Skeletal muscle cell (primary cell): ENCODE measurements at places on chromosomes 3 and 15.

DNA sequence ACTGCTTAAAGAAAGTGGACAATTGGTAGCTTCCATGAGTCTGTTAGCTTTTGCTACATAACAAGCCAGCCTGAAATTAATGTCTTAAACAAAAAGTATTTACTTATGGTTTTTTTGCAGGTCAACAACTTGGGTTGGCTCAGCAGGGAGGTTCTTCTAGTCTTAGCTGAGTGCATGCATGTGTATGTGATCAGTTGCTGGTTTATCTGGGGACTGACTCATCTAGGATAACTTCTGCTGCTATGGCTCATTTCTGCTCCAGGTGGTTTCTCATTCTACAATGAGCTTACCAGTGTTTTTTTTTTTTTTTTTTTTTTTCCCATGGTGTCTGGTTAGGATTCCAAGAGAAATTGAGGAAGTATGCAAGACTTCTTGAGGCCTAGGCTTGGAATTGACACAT, 244.7 kb downstream of the NSUN3 start:
- no peak for DNase-seq

GRCh38 chr3:38549486-38549885, 53.3 kb downstream of the EXOG start:
- no peak for DNase-seq

DNA sequence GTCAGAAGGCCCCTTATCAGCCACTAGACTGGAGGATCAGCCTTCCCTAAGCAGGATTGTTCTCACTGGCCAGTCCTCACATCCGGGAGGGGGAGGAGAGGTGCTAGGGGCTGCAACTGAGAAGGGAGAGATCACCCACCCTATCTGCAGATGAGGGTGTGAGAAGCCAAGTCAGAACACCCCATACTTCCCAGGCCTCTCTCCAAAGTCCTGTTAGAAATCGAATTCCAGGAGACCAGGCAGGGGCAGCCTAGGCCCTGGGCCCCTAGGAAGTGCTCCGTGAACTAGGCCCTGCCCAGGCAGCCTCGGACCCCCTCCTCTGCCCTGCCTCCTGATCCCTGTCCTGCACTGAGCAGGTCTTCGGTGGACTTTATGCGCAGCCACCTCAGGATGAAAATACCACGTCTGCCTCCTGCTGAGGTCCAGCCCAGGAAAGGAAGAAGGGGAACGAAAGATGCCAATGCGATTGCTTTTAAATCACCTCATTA, 933 bp downstream of the DZIP1L start:
- no peak for DNase-seq

DNA sequence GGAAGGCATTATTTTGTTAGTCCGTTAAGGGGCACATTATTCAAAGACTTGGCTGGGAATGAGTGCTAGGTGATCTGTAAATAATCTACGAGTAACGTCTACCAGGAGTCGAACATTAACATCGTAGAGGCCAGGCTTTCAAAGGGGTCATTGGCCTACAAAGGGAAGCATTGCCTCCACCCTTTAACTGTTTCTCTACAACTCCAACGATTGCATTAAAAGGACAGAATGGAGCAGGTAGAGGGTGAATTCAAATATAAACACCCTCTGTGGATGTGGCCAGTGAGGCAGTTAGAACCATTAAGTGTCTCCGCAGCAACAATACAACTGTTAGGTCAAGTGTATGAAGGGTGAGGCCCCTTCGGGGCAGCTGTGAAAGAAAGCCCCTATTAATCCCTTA, 126.0 kb upstream of the LMOD3 start:
- no peak for DNase-seq

GRCh38 chr15:95684126-95684525, 646.4 kb upstream of the NR2F2 start:
- DNase-seq = no peak

- DNase-seq = no peak
Measured at GRCh38 chr15:57138349-57138788, 219.9 kb downstream of the TCF12 start.

DNA sequence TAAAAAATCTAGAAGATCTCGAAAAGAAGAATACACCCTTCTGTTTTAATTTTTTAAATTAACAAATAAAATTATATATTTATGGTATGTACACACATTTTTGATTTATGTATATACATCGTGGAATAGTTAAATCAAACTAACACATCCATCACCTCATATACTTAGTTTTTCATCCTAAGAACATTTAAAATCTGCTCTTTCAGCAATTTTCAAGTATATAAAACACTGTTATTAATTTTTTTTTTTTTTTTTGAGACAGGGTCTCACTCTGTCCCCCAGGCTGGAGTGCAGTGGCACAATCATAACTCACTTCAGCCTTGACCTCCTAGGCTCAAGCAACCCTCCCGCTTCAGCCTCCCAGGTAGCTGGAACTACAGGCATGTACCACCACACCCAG, 32.8 kb upstream of the ACAP2 start:
- no peak for DNase-seq

GRCh38 chr3:54307566-54308180, 185.3 kb downstream of the CACNA2D3 start:
- no peak for DNase-seq

DNA sequence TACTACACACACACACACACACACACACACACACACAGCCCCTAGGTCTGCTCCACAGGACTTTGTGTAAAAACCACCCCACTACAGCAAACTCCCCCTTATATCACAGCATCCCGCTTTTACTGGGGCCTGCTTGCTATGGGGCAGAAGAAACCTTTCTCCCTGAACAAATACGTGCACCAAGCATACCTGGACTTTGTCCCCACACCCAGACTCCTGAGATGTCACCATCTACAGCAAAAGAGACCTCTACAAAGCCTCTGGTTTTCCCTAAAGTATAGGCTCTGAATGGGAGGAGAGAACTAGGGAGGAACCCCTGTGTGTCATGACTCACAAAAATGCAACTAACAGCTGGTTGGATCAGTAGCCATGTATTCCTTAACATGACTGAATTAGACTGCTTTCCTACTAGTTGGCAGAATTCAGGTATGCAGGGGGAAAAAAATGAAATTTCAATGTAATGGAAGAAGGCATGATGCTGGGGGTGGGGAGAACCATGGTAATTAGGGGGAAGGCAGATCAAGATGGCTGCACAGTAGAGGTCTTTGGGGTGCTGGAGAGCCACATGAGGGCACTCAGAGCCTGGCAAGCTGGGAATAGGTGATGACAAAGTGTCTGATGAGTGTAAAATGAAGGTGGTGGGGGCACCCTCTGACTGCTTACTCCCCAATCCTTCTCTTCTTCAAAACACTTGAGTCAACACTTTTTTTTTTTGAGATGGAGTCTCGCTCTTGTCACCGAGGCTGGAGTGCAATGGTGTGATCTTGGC, 45.9 kb downstream of the DAPK2 start:
- DNase-seq = no peak

- no peak for DNase-seq
Measured at GRCh38 chr3:169641167-169641566, 22.3 kb downstream of the MECOM start.

GRCh38 chr3:13524979-13525669, 23.8 kb upstream of the FBLN2 start:
- no peak for DNase-seq

DNA sequence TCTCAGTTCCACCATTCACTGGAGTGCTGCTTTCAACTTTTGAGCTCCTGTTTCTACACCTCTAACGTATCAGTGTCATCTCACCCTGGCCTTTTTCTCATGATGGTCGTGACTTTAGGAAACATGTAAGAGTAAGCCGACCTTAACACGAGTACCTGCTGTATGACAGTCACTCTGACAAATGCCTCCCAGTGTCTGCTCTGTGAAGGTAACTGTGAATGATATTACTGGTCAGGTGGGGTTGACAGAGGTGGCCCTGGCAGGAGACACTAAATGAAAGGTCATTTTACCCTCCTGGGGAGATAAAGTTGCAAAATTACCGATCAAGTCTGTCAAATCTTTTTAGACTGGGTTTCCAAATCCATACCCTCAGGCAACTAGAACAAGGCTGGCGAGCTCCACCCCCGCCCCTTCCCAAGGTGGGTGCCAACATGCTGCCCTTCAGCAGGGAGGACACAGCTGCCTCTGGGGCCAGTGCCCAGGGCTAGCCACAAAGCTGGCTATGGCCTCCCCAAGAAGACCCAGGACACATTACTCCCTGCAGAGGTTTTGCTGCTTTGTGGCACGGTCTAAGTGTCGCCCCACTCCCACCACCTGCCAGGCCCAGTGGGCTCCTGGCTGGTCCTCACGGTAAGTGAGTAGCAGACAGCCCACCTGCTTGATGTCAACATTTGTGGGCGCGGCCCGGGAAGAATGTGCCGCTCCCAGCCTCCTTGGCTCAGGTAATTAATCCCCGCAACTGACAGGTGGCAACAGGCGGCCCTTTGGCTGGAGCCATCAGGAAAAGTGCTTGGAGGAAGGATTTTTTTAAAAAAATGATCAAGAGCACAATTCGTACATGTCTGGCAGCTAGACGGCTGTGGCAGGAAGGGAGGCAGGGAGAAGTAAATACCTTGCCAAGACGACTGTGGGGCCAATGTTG, 211.8 kb downstream of the TP63 start:
- no peak for DNase-seq

- DNase-seq = no peak
Measured at GRCh38 chr3:14988988-14989394, 41.6 kb downstream of the NR2C2 start.

GRCh38 chr3:45599424-45599886, 4.9 kb downstream of the LIMD1 start:
- DNase-seq = no peak

- no peak for DNase-seq
Measured at GRCh38 chr3:85258326-85258725, 299.5 kb downstream of the CADM2 start.

DNA sequence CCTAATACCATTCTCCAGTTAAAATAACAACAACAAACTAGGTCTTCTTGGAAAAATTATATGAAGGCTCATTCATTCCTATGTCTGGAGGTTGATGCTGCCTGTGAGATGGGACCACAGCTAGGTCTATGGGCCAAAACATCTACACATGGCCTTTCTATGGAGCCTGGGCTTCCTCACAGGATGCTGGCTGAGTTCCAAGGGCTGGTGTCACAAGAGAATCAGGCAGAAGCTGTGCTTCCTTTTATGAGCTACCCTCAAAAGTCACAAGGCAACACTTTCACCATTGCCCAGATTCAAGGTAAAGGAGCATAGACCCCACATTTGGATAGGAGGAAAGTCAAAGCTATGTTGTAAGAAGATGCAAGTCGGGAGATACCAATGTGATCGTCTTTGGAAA, 4.6 kb upstream of the RTP2 start:
- no peak for DNase-seq

DNA sequence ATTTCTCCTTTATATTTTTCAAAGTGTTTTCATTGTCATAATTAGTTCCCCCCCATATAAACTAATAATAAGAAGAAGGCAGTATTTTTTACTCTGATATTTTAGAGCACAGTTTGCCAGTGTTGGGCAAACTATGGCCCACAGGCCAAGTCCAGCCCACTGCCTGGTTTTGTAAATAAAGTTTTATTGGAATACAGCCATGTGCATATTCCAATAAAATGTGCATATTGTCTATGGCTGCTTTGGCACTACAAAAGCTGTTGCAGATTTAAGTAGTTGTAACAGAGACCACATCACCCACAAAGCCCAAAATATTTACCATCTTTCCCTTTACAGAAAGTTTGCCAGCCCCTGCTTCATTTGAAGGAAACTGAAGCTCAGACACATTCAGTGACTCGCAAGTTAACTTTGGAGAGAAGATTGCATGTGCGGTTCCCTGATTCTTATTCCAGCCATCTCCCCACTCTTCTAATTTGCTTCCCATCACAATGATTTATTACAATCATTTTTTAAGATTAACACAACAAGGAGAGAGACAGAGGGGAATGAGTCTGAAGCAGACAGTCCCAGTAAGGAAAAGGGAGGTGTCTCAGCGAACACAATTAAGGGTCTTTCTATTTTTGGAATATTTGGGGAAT, 48.9 kb downstream of the RFTN1 start:
- DNase-seq = no peak

- DNase-seq = no peak
Measured at GRCh38 chr15:70533931-70534742, 229.2 kb downstream of the UACA start.

- no peak for DNase-seq
Measured at GRCh38 chr15:74783808-74784175, 1.9 kb downstream of the CSK start.

GRCh38 chr3:27281671-27282150, 87.5 kb downstream of the NEK10 start:
- no peak for DNase-seq

GRCh38 chr3:132255041-132255745, 62.0 kb upstream of the ACP3 start:
- DNase-seq = peak; percentile 83

DNA sequence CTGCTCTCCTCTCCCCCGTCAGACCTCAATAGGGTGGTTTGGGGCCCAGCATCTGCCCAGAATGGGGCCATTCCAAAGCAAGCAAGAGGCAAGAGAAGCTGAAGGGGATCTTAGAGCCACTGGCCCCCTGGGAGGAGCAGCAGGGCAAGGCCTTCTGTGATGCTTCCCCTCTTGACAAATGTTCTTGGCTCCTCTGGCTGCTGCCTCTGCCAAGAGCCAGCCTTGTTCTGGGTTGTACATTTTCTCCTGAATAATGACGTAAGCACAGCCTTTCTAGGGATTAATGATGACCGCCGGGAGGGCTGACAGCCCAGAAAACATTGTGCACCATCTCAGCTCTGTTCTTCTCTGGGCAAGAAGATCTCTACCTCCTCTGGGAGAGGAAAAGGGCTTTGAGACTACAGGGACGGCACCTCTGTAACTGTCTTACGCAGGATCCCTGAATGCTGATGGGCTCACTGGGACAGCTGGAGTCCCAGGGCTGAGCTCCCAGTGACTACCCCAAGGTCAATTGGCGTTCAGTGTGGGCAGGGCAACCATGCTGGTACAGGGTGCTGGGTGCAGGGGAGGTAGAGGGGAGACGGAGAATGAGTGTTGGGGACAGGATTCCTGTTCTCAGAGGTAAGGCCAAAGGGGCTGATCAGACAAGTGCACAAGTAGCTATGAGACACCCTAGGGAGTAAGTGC, 253.3 kb downstream of the FAM43A start:
- peak; percentile 45 for DNase-seq

DNA sequence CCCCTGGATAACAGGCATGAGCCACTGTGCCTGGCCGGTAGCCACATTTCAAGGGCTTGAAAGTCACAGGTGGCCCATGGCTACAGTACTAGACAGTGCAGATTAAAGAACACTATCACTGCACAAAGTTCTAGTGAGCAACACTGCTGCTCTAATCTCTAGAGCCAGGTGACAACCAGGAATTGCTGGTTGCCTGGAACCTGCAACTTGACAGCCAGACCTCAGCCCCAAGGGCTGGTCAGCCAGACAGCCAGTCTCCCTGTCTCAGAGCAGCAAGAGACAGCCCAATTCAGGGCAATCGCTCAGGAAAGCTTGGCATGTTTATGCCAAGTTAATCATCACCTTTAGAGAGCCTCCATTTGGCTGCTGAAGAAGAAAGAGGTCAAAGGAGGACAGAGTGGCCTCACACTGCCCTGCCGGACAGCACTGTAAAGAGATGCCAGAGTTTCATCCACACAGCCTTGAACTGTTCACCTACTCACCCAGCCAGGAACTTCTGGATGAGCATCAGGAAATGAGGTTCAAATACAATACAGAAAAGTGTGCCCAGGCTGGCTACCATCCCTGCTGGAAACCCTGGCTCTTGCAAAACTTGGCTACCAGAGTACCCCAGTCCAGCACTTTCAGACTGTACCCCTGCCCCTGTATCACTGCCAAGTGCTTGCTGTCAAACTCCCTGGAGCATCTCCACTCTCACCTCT, 6.0 kb downstream of the CCDC12 start:
- no peak for DNase-seq

GRCh38 chr3:109125902-109126301, 8.0 kb upstream of the MORC1 start:
- no peak for DNase-seq

GRCh38 chr15:101510212-101511197, 21.0 kb upstream of the PCSK6 start:
- no peak for DNase-seq

GRCh38 chr3:118987477-118987876, 47.2 kb downstream of the IGSF11 start:
- no peak for DNase-seq
